ENCODE measurements at places on chromosomes 6 and 20.

- peak; percentile 14 for DNase-seq
Measured at GRCh38 chr20:44800391-44801046, 9.8 kb downstream of the RIMS4 start.

DNA sequence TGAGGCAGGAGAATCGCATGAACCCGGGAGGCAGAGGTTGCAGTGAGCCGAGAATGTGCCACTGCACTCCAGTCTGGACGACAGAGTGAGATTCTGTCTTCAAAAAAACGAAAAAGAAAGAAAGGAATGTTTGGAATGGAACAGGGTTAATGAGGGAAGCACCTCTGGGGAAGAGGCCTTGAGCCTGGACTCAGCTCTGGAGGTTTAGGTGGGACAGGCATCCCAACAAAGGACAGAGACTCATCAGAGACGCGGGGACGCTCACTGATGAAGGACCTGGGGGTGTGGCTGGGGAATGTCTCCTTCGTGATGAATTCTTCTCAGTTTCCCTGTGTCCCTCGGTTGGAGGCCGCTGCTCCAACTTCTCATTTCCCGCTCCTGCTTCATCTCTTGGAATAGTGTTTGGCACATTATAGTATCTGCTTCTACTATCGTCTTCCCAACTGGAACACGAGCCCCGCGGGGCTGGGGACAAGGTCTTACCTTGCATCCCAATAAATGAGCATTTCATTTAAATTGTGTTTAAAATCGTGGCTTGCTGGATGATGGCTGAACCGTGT is 27.6 kb downstream of the KIF25 start:
- DNase-seq, result no peak

GRCh38 chr6:159044899-159045727 is at the start of gene TAGAP:
TAGAP (minus strand) TSS chr6:159044991; CDS start chr6:159044146, 845 bp downstream.
- DNase-seq, result no peak

DNA sequence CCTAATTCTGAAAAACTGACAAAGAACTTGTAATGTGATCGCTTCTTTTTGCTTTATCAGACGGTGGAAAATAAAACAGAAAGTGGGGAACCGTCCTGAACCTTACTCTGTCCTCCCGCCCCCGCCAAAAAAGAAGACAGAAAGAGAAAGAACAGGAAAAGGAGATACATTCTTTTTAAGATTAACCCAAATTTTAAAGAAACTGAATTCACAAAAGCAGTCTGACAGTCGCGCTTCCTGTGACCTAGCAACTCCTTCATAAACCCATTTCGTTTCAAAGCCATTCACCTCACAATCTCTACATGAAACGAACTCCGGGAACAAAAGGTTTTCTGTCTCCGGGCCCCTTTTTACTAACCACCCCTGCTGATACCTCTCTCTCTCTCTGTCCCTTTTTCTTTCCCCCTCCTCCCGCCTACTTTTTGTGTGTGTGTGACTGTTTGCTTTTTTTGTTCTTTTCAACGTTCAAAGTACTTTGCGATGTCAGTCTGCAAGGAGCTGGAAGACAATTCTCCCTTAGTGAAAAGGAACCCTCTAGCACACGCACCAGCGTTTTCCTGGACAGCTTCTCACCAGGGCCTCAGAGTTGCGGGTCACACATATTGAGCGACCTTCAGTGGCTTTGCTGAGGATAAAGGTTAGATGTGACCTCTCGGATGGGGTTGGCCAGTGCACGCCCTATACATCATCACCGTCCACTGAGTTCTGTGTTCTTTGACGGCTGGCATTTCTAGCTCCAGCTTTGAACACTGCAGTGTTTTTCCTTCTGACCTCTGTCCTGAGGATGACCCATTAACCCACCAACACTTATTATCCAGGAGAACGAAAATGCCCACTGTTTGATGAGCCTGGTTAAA is 530 bp upstream of the NEDD9 start:
- DNase-seq, result no peak

GRCh38 chr6:39063526-39063925 is 14.9 kb downstream of the GLP1R start:
- DNase-seq, result no peak

DNA sequence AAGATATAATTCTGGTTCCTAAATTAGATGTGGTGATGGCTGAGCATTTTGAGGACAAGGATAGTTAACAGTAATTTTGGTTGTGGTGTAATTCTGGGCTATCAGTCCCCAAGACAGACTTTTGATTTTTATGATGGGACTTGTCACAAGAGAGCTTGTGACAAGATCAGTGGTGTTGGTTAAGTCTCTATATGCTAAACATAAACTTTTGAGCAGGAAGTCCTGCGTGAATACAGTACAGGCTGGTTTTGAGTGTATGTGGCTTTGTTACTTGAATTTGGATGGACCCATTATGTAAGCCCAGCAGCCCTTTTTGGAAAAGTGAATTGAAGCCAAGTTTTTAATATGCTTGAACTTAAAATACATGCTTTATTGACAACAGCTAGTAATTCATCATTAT is 38.9 kb downstream of the HECA start:
- no peak for DNase-seq

- DNase-seq, result no peak
Measured at GRCh38 chr6:47669684-47670513, 28.5 kb upstream of the ADGRF4 start.

GRCh38 chr6:81864124-81864523 is 111.6 kb upstream of the TENT5A start:
- DNase-seq, result no peak

- no peak for DNase-seq
Measured at GRCh38 chr20:24566656-24567055, 97.2 kb downstream of the SYNDIG1 start.

DNA sequence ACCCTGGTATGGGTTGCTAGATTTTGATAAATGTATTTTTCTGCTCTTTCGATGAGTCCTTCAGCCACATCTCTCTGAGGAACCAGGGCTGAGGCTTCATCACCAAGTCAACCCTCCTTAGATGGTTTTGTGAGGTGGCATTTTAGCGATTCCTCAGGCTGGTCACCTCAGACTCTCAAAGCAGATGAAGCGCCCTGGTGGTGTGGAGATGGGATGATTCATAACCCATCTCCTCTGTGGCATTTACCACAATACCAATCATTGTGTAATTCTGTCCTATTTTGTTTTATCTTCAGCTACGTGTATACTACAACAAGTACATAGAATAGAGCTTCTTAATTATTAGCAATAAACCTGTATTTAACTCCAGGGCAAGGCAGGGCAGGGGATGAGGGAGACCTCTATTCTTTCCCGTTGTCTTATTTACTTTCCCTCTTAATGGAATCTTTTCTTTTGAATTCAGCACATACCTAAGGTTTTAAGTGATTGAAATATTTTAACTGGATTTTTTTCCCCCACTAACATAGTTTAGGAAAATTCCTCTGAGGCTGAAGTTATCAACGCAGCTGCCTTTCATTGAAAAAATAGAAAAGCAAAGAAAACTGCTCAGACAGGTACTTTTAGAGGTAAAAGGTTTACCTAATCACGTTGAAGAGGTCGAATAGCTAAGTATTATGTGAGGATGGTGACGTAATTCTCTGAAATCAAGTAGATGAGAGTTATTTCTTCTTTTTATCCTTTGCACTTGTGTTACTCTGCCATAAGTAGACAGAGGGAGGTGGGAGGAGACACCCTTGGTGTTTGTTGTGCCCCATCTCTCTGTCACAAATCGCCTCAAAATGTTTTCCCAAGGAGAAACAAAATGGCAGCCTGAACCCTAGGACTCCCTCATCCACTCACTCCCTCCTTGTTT is 57.4 kb upstream of the EDN3 start:
- no peak for DNase-seq

DNA sequence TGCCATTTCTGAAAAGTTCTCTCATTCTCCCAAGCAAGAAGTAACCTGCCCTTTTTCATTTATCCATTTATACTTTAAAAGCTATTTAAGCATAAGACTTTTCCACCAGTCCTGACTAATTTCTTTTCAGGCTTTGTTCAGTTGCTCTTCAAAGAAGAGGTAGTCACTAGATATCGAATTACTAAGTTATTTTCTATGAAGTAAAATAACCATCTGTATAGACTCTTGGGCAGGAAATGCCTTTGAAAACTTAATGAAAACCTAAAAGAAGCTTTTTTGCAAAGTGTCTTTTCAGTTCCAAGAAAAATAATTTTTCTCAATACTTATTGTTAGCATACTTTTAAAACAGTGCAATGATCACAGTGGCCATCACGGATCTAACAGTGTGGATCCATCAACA is 31.3 kb upstream of the LAMP5 start:
- DNase-seq, result no peak

GRCh38 chr20:16293590-16293989 is 279.7 kb downstream of the KIF16B start:
- DNase-seq, result no peak

- no peak for DNase-seq
Measured at GRCh38 chr20:13928901-13929300, 61.5 kb downstream of the SEL1L2 start.

DNA sequence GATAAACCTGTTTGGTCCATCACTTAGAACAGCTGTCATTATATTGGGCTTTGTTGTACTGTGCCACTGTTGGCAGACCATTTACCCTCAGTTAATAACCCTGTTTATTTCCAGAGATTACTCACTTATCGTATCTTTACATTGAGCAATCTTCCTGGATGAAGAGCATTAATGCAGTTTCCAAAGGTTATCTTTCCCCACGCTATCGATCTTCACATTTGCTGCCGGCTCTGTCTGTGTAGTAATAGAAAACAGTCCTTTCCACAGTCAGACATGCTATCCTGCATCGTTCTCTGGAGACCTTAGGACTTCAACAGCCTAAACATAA is 27.4 kb downstream of the GHRH start:
- no peak for DNase-seq

DNA sequence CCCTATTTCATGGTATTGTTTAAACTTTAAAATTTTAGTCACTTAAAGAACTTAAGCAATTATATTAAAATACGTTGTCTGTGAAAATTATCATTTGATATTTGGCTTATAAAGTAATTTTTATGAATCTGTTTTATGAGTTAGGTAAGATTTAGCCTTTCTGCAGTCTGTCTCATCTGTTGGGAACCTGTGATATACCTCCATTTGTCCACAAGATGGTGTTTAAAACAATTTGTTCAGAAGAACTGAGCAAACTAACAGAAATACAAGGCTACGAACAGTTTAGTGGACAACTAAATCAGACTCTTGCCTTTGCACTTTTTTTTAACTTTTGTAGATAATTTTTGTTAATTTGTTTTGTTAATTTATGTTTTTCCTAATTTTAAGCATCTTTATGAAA is 92.4 kb downstream of the COL9A1 start:
- DNase-seq, result no peak

GRCh38 chr6:104958178-104959025 is 1.5 kb downstream of the LIN28B start:
- no peak for DNase-seq

Measured in NCI-H1694 (cell line).